Right lung (tissue), 10 donors: ENCODE measurements at places on chromosomes 13 and 19.
A peak's percentile ranks its signal among the peaks of the same experiment; 100 is the strongest.

DNA sequence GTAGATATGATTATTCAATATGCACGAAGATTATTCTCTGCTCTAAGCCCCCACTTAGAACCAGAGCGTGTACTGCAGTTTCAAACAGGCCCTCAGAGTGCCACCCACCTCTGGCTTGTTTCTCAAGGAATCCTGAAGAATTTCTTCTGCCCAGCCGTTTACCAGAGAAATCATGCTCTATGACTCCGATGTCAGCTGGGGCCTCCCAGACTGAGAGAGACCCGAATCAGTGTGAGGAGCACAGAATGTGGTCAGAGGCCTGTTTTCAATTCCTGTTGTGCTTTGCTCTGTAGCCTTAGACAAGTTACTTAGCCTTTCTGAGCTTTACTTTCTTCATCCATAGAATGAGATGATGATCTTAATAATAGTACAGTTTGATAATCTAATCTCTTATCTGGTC is 5.5 kb downstream of the PNMA8C start:
- DNase-seq, result no peak

DNA sequence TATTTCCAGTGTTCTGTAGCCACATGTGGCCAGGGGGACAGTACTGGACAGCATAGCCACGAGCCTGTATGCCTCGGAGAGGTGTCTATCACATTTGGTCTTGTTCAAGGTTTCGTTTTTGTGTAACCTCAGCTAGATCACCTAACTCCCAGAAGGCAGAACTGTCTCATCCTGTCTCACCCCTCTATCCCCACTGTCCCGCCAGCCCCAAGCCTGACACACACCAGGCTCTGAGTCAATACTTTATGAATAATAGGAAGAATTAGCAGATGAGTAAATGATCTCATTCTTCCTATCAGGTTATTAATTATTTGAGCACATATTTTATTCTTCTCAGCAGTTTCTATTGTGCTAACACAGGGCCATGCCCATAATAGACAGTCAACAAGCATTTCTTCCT is 132.2 kb downstream of the NUFIP1 start:
- no peak for DNase-seq

DNA sequence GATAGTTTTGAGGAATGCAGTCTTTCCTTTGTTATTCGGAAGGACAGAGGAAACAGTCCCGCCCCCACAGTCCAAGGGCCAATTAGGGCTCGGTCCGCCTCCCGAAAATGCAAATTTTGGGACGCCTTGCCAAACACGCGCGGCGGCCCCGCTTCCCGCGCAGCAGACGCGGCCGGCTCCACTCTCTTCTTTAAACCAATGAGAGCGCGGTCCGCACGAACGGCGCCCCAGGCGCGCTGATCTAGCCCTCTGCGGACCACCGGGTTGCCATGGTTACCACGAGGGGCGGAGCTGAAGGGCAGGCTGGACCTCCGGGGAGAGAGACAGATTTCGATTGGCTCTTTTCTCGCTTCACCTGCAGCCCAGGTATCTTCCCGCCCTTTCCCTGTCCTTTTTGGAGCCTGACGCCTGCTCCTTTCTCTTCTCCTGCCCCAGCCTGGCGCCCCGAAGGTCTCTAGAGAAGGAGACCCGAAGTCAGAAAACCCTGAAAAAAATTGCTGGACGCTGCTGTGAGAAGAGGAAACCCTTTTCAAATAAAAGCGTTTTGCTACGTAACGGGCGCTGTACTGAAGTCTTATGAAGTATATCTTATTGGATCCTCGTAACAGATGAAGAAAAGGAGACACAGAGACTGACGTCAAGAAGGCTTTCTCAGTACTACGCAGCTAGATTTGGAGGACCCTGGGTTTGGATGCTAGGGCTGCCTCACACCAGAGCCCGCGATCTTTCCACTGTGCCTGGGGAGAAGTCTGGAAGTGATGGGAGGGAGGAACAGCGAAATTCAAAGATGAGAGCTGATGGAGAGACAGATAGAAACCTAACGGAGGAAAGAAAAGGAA is 2.0 kb downstream of the PTH2 start:
- peak; percentile 68 for DNase-seq

GRCh38 chr13:35474496-35475211 is 1.8 kb downstream of the MAB21L1 start:
- peak; percentile 23 for DNase-seq

GRCh38 chr19:44689290-44690130 is 9.4 kb upstream of the CEACAM16 start:
- peak; percentile 56 for DNase-seq

DNA sequence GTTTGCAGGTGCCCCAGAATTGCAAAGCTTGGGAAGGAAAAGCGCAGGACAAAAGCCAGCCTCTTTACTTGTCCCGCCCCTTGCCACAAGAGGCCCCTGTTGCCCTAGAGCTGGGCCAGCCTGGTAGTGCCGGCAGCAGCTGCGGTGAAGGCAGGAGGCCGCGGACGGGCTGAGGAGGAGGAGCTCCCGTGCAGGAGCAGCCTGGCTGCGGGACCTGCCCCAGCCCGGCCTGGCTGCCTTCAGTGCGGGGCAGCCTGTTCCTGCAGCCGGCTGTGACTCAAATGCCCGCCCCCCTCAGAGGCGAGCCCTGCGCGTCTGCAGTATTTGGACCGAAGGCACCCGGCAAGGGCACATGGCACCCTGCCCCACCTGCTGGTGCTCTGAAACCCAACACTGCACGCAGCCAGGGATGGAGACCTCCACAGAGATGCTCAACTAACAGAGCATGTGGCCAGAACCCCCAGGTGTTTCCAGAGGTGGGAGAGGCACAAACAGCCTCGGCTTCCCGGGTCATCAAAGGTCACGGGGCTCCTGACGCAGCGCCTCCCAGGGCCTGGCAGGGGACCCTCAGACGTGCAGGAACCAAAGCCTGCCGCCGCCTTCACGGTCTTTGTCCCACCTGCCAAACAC is 29.7 kb downstream of the NAXD start:
- peak; percentile 48 for DNase-seq

GRCh38 chr19:48925240-48925843 is 8.2 kb upstream of the DHDH start:
- no peak for DNase-seq

GRCh38 chr19:7977021-7977722 is 28.3 kb downstream of the ELAVL1 start:
- DNase-seq, result no peak

DNA sequence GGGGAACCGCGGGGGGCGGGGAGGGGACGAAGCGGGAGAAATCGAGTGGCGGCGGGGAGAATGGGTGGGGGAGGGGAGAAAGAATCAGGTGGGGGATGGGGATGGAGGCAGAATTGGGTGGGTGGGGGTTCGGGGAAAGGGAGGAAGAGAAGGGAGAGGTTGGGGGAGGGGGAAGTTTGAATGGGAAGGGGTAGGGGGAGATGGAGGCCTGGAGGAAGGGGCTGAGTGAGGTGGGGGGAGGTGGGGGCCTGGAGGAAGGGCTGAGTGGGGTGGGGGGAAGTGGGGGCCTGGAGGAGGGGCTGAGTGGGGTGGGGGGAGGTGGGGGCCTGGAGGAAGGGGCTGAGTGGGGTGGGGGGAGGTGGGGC is 403 bp upstream of the ADAMTS10 start:
- no peak for DNase-seq

- DNase-seq, result no peak
These were observed 255.7 kb downstream of the DLEU7 start for GRCh38 chr13:50587645-50588373.
